B cell (primary cell): ENCODE measurements at places on chromosomes 16 and 17. TPM values are rescaled to one million over a fixed set of nuclear protein-coding genes. Genes with fewer than 3 reads are reported as not detected.

Gene TBC1D3C
- 21.5 TPM in 1 of 2 replicates, not detected in the other for polyA plus RNA-seq

Gene PYY
- 0.19 TPM in 1 of 2 replicates, not detected in the other for polyA plus RNA-seq

Gene ADAM11
- 0.62 and 1.00 TPM in 2 replicates for polyA plus RNA-seq

Gene RGS9
- polyA plus RNA-seq: 0.36 and 0.45 TPM in 2 replicates

Gene PRKCB
- 106 and 121 TPM in 2 replicates for polyA plus RNA-seq

Gene LGALS9B
- not detected in 2 replicates for polyA plus RNA-seq

Gene TM4SF5
- not detected in 2 replicates for polyA plus RNA-seq

Gene SLC47A1
- 0.30 TPM in 1 of 2 replicates, not detected in the other for polyA plus RNA-seq

Gene RASL10B
- polyA plus RNA-seq: 0.04 and 0.06 TPM in 2 replicates

Gene MAP2K3
- 61.0 and 77.4 TPM in 2 replicates for polyA plus RNA-seq

Gene GJC1
- not detected in 2 replicates for polyA plus RNA-seq

Gene RNF157
- polyA plus RNA-seq: 0.54 and 0.84 TPM in 2 replicates

- no peak for DNase-seq
Measured at GRCh38 chr17:50203086-50203485, 1.7 kb upstream of the COL1A1 start.

- DNase-seq: no peak
Measured at GRCh38 chr16:77276661-77277060, 77.5 kb downstream of the SYCE1L start.

- no peak for DNase-seq
Measured at GRCh38 chr16:55938126-55938525, 63.0 kb upstream of the CES5A start.

GRCh38 chr16:67800338-67800926 lies 5.9 kb downstream of the RANBP10 start:
- DNase-seq: peak; percentile 20

DNA sequence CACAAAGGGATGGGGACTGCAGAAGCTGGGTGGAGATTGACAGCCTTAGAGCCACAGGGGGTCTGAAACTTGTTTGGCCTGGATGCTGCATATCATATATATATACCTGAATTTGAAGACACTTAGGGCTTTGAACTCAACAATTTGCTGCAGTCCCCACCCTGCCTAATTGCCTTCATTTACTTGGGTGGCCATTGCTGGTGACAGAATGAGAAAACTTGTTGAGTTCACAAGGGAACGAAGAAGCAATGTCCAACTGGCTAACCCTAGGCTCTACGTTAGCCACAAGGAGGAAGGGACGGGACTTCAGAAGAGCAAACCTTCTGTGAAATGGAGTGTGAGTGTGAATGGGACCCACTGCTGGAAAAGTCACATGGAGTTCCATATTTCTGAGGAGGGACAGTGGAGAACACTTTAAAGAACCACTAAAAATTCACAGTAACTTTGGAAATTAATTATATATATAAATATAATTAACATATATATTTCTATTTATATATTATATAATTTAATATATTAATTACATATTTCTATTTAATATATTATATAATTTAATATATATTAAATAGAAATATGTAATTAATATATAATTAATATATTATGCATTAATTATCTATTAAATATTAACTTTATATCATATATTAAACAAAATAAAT lies 215.3 kb upstream of the SOX9 start:
- DNase-seq: no peak

GRCh38 chr17:901191-901950 lies 78.2 kb downstream of the NXN start:
- no peak for DNase-seq

DNA sequence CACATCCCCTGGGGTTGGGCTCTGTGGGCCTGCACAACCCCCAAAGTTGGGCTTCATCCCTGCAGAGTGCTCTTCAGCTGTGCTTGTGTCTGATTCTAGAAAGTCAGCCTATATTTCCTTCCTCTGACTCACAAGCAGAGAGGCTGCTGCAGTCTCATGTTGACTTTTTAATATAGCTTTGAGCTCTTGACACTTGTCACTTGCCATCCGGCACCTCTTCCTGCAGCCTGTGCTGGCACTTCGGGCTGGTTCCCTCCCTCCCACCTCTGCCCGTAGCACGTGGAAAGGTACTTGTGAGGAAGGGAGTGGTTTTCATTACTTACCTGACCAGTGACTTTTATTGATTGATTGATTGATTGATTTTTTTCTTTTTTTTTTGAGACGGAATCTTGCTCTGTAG lies 19.0 kb upstream of the JPT2 start:
- DNase-seq: no peak

GRCh38 chr16:31202414-31203375 lies at the start of gene PYCARD:
PYCARD (minus strand) TSS chr16:31202760; CDS start chr16:31202690, 70 bp downstream.
- no peak for DNase-seq

- DNase-seq: peak; percentile 90
Measured at GRCh38 chr16:81481207-81481821, 36.7 kb downstream of the CMIP start.

GRCh38 chr16:21994856-21995465 lies 6.0 kb downstream of the PDZD9 start:
- DNase-seq: no peak

DNA sequence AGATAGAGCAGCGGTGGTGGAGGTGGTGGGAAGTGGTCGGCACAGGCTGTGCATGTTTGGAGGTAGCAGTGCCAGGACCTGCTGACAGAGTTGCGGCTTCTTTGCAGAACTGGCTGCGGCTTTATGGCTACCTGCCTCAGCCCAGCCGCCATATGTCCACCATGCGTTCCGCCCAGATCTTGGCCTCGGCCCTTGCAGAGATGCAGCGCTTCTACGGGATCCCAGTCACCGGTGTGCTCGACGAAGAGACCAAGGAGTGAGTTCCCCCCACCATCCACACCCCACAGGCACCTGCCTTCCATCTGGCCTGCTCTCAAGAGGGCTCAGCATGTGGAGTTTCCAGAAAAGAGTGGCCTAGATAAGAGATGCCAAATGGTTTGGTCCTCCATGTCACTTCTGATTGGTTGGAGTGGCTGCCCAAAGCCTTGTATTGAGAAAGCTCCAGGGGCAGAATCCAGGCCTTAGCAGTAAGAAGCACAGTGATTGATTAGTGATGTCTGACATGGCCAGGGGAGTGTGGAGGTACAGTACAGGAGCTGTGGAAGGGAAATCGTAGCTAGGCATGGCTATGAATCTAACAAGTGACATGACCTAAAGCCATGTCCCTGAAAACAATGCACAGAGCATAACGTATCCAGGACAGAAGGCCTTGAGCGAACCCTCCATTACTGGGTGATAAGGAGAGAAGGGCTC lies 12.0 kb downstream of the MMP15 start:
- no peak for DNase-seq

DNA sequence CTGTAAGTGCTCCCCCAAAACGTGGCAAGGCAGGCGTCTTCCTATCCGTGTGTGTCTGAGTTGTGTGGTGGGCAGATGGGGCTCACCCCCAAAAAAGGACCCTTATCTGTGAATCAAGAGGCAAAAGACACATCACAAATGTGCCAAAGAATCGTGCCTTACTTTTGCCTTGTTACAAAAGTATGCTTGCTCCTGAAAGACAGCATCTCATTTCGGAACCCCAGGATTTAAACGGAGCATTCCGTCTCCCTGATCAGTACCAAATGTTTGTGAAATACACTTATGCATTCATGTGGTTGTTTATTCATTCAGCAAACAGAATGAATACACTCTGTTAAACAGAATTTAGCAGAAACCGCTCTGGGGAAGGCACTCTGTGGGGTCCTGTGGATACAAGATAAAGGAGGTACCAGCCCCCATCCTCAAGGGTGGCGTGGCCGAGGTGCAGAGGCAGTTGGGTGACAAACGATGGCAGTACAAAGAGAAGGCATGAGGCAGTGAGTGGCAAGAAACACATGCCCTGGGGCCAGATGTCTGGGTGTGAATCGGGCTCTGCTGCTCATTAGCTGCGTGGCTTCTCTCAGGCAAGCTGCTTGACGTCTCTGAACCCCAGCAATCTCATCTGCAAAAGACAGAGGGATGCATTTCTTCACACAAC lies 654 bp downstream of the WFDC1 start:
- no peak for DNase-seq

DNA sequence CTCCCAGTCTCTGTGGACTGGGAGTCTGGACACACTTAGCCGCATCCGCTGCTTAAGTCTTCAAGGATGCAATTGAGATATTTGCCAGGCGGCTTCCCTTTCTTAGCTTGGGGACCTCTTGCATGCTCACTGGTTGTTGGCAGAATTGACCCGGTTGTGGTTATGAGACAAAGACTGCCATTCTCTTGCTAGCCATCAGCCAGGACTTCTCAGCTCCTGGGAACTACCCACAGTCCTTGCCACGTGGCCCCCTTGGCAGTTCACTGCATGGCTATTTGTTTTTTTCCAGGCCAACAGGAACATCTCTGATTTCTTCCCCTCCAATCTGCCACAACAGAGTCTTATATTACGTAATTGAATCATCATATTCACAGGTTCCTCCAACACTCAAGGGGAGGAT lies 25.5 kb downstream of the CACNG4 start:
- no peak for DNase-seq

- DNase-seq: no peak
Measured at GRCh38 chr17:53796642-53797041, 26.1 kb upstream of the KIF2B start.

DNA sequence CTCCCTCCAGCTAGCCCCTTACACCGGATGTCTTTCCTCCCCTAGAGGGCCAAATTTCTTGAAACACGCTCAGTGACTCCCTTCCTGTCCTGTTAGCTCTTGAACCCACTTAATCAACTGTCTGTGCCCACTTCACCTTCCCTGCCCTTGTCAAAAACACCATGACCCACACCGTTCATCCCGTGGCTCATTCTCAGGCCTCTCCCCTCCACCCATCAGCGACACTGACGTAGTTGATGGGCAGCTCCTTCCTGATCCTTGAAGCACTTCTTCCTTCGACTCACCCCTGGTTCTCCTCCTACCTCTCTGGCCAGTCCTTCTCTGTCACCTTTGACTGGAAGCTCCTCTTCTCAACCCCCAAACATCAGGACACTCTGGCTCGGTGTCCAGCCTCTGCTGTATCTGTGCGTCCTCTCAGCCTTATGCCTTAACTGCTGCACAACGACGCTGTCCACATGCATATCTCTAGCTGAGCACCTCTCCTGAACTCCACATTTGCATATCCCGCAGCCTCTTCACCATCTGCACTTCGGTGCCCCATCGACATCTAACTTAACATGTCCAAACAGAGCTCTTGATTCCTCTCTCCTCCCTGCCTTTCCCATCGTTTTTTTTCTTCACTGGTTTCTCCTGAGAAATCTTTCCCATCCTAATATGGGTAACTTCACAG lies 39.3 kb upstream of the CCDC182 start:
- DNase-seq: no peak

- no peak for DNase-seq
Measured at GRCh38 chr16:77385481-77385880, 49.4 kb downstream of the ADAMTS18 start.

- DNase-seq: no peak
Measured at GRCh38 chr16:50534958-50535357, 13.2 kb upstream of the NKD1 start.

- DNase-seq: no peak
Measured at GRCh38 chr16:85935391-85935973, 36.5 kb downstream of the IRF8 start.

- DNase-seq: no peak
Measured at GRCh38 chr17:78269955-78270381, 38.5 kb downstream of the TMEM235 start.

- DNase-seq: no peak
Measured at GRCh38 chr16:56260378-56261160, 69.3 kb downstream of the GNAO1 start.

GRCh38 chr16:86834451-86835035 lies 256.2 kb downstream of the FOXL1 start:
- DNase-seq: no peak

- DNase-seq: no peak
Measured at GRCh38 chr16:83713597-83713996, 94.2 kb upstream of the HSBP1 start.

- DNase-seq: no peak
Measured at GRCh38 chr17:64531955-64532371, 25.2 kb downstream of the CEP95 start.

DNA sequence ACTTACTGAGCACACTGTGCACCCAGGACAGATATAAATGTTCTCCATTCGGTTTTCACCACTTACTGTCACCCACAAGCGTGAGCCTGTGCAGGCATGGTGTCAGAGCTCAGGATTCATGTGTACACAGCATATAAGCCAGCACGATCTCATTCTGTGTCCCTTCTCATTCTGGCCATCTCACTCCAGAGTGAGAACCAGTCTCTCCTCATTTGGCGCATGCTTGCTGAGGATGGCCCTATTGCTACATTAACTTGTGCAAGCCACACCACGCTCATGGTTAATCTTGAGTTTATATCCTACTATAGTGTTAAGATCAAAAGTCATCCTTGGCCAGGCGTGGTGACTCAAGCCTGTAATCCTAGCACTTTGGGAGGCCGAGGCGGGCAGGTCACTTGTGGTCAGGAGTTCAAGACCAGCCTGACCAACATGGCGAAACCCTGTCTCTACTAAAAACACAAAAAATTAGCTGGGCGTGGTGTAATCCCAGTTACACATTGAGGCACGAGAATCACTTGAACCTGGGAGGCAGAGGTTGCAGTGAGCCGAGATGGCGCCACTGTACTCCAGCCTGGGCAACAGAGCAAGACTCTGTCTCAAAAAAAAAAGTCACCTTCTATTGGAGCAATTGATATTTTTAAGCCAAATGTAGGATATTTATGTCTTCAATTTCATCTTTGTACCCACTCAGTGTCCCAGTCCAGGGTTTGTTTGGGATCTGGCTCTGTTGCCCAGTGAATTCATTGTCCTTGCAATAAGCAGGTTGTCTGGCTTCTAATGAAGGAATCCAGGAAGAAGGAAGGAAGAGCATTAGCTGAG lies 20.9 kb downstream of the SOCS1 start:
- no peak for DNase-seq

- DNase-seq: no peak
Measured at GRCh38 chr16:17299790-17300189, 171.0 kb downstream of the XYLT1 start.

DNA sequence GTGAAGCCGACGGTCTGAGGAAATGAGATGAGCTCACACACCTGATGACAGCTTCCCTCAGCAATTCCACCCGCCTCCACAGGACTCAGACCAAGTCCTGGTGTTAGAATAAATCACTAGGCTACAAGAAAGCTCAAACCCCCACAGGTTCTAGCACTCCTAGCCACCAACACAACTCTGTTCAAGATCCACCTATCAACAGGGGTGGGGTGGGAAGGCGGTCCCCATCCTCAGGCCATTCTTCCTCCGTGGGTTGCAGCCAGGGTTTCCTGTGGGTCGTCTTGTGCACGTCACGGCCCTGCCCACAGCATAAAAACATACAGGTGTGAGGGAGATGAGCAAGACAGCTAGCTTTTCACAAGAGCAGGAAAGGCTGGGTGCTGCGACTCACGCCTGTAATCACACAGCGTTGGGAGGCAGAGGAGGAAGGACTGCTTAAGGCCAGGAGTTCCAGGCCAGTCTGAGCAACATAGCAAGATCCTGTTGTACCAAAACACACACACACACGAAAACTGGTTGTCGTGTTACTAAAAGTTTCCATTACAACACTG lies 81.1 kb downstream of the ANKRD11 start:
- DNase-seq: peak; percentile 69

- DNase-seq: no peak
Measured at GRCh38 chr16:8941718-8942344, 21.9 kb downstream of the USP7 start.

GRCh38 chr17:69928611-69929010 lies 146.4 kb upstream of the KCNJ16 start:
- DNase-seq: no peak

- DNase-seq: no peak
Measured at GRCh38 chr16:79372503-79373184, 227.9 kb downstream of the MAF start.

GRCh38 chr16:59274141-59274540 lies 540.0 kb upstream of the GOT2 start:
- DNase-seq: no peak
